ENCODE measurements at places on chromosomes 12 and 14. TPM values are rescaled to one million over a fixed set of nuclear protein-coding genes. Genes with fewer than 3 reads are reported as not detected.

DNA sequence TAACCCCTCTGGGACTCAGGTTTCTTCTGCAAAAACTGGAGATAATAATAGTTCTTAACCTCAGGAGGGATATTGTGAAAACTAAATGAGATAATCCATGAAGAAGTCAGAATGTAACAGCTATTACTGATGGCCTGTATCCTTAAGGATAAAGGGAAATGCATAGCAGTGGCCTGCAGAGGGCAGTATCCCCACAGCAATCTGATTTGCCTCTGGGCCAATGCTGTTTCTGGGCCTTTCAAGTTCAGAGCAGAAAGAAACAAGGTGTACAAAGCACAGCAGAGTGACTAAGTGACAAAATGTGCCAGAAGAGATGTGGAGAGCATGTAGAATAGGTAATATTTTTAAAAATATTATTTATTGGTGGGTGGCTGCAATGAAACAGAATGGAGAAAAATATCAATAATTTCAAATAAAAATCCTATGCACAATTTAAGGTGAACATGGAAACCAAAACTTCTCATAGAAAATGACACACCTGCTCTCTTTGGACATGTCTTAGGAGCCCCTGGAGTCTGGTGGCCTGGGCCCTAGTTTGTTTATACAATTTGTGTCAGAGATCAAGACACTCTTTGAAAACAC, 90.3 kb downstream of the C12orf75 start:
- H3K4me3 ChIP-seq, result no peak overlapping the region
- peaks cover 75% of the 10 kb centered on the region for H3K4me1 ChIP-seq
- H3K27ac ChIP-seq, result peak overlapping the region; percentile 72

DNA sequence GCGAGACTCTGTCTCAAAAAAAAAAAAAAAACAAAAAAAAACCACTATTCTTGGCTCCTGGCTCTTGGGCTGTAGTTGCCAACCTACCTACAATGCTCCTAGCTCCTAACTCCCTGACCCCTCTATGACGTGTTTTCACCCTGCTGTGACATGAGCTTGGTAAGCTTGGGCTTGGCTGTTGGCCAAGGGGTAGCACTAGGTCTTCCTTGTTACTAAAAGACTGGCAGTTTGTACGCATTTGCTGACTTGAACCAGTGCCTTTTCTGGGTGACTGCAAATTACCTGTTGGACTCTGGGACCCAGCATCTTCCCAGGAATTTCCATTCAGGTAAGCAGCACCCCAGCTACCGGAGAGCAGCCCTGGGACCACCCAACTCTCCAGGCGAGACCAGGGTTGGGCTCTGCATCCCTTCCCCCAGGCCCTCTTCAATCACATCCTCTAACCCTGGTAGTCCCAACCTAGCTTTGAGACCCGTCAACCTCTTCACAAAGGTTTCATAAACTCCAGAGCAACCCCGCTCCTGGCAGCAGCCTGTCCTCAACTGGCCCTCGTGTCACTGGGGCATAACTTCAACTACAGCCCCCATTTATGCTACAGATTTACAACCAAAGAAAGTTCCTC, 8.3 kb downstream of the CDK2AP1 start:
- H3K36me3 ChIP-seq, result peaks cover 35% of the 10 kb centered on the region
- peaks cover 17% of the 10 kb centered on the region for H3K4me1 ChIP-seq
- no peaks in the 10 kb centered on the region for H3K27me3 ChIP-seq
- H3K4me3 ChIP-seq, result no peak overlapping the region

DNA sequence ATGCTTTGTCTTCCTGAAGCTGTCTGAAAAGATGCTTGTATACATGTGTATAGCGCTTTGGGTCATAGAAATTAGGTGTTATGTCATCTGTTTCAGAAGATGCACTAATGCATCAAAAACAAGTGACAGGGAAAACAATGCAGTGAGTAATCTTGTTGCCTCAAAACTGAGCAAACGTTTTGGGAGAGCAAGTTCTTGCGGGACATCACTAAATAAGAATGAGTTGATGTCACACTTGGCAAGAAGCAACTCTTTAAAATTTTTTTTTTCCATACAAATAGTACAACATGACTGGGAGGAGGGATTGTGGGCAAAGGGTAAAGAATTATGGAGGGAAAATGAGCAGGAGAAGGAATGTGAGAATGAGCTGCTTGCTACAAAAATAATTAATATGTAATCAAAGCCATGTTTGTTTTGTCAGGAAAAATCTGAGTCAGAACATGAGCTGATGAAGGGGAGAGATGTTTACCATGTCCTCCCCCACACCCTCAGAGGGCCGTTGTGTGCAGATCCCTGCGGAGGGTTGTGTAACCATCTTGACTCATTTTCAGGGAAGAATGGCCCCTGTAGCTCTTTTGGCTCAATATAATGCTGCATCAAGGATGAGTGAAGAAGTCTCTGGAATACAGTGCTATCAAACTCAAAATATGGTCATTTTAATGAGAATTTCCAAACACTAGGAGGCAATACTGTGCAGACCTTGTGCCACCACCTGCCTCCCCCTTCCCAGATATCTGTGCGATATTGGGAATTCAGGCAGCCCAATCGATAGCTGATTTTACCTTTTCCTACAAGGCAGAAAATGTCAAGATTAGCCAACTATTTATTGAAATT, 41.4 kb downstream of the BORCS5 start:
- H3K27ac ChIP-seq, result peak overlapping the region; percentile 66
- DNase-seq, result no peak
- peaks cover 1% of the 10 kb centered on the region for H3K36me3 ChIP-seq
- no peaks in the 10 kb centered on the region for H3K27me3 ChIP-seq

DNA sequence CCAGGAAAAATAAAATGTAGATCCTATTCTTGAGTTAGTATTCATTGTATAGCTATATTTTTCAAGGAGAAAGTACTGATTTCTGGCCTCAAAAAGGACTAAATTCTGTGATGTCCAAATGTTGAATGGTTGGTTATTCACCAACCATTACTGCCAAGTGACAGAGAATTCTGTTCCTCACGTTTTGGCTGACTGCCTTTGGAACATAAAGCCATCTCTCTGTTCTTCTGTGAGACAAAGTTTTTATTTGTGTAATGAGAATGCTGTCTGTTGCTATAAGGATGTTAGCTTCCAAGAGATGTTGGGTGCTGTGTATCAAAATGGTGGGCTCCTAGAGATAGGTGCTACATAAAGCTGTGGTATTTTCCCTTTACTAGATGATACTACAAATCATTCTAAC, 9.3 kb downstream of the ZNF410 start:
- no peaks in the 10 kb centered on the region for H3K4me1 ChIP-seq
- DNase-seq, result no peak
- H3K27me3 ChIP-seq, result no peaks in the 10 kb centered on the region

GRCh38 chr12:57124261-57124877, 3.9 kb upstream of the LRP1 start:
- no peaks in the 10 kb centered on the region for H3K36me3 ChIP-seq
- DNase-seq, result no peak
- H3K4me3 ChIP-seq, result no peak overlapping the region
- H3K27ac ChIP-seq, result no peak overlapping the region
- H3K4me1 ChIP-seq, result peaks cover 20% of the 10 kb centered on the region
- H3K27me3 ChIP-seq, result no peaks in the 10 kb centered on the region

GRCh38 chr14:67532998-67533753, at the start of gene PLEKHH1:
TSS of gene PLEKHH1 (plus strand) at chr14:67533290. CDS start at chr14:67541868, 8,578 bp downstream.
- peak within 1 kb of the TSS; percentile 68 for H3K4me3 ChIP-seq
- H3K36me3 ChIP-seq, result no peaks in the 10 kb centered on the region
- no peak for DNase-seq
- H3K4me1 ChIP-seq, result peaks cover 9% of the 10 kb centered on the region
- H3K27me3 ChIP-seq, result peaks cover 4% of the 10 kb centered on the region

DNA sequence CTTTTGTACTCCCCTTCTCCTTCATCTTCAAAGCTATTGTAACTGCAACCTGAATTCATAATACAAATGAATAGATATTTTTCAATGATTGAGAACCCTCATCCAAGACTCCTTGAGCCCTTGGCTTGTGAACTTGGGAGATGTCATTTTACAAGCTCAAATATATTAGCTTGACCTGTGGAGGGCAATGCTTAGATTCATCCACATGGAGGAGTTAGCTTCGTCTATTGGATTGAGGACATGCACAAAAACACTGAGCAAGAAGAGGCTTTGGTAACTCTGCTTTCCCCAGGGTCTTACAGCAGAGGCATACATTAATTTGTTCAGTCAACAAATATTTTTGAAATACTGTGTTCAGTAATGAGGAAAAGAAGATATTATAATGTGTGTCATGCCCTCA, 101.1 kb downstream of the OTOGL start:
- no peaks in the 10 kb centered on the region for H3K4me1 ChIP-seq
- no peaks in the 10 kb centered on the region for H3K27me3 ChIP-seq
- no peak overlapping the region for H3K4me3 ChIP-seq
- no peaks in the 10 kb centered on the region for H3K36me3 ChIP-seq

GRCh38 chr14:71267691-71268090, 360.4 kb downstream of the PCNX1 start:
- no peak overlapping the region for H3K27ac ChIP-seq
- H3K27me3 ChIP-seq, result peaks cover 8% of the 10 kb centered on the region
- H3K4me1 ChIP-seq, result peaks cover 3% of the 10 kb centered on the region
- no peak overlapping the region for H3K4me3 ChIP-seq
- H3K36me3 ChIP-seq, result peaks cover 2% of the 10 kb centered on the region

DNA sequence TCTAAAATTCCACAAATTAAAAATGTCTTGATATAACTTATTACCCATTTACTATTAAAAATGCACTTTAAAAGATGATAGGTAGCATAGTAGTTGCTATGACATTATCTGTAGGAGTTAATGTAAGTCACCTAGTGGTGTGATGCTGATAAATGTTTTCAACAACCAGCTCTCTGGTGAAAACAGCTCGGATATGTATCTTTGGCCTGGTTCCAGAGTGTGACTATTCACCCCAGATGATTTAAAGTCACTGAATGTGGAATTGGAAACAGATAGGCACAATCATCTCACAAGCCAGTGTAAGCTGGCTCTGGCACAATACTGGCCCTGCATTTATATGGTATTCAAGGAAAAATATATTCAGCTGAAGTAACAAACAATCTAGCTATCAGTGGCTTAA, 9.2 kb upstream of the CCDC196 start:
- H3K4me1 ChIP-seq, result no peaks in the 10 kb centered on the region
- no peaks in the 10 kb centered on the region for H3K27me3 ChIP-seq
- no peaks in the 10 kb centered on the region for H3K36me3 ChIP-seq
- H3K27ac ChIP-seq, result no peak overlapping the region
- no peak overlapping the region for H3K4me3 ChIP-seq

DNA sequence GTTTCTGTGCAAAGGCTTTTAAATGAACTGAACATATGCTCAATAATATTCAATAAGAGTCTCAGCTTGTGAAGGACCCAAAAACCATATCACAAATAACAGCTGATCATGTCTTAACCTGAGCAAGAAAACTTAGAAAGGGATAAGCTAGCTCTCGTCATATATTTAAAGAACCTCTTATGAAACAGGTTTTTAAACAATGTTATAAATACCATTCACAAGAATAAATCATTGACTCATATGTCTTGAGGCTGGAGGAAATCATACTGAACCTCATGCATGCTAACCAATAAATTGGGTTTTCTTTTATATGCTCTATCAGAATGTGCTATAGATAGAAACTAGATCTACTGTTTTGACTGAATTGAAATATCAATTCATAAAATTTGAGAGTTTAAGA, 426.9 kb downstream of the NOVA1 start:
- H3K4me3 ChIP-seq, result no peak overlapping the region
- no peak overlapping the region for H3K27ac ChIP-seq
- H3K27me3 ChIP-seq, result peaks cover 25% of the 10 kb centered on the region
- no peak for DNase-seq

DNA sequence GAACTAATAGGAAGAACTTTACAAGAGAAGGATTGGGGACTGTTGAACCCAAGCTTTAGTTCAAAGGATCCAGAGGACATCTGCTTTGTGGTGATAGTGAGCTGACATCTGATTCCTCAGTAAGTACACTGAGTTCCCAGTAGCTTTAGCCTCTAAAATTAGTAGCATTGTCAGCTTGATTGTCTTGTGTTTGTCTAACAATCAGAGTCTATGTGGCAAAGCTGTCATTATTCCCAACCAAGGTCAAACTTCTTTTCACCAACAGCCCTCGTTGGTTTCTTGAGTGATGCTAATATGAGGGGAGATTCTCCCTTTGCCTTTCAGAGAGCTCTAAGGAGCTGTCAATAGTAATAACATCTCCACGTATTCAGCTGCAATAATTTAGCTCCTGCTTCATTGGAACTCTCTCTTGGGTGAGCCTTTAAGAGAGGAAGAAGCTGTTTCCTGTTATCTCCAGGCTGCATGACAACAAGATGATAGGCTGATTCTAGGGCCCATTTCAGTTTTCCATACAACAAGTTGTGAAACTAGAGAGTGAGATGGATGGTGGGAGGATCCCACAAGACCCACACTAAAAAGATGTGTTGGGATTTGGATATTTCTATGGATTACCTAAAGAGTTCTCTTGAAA, 46.7 kb downstream of the TGFB3 start:
- H3K27ac ChIP-seq, result no peak overlapping the region
- peaks cover 4% of the 10 kb centered on the region for H3K4me1 ChIP-seq
- DNase-seq, result no peak
- no peak overlapping the region for H3K4me3 ChIP-seq
- H3K27me3 ChIP-seq, result no peaks in the 10 kb centered on the region

- peaks cover 34% of the 10 kb centered on the region for H3K4me1 ChIP-seq
- no peaks in the 10 kb centered on the region for H3K27me3 ChIP-seq
- DNase-seq, result no peak
- H3K4me3 ChIP-seq, result no peak overlapping the region
- H3K36me3 ChIP-seq, result no peaks in the 10 kb centered on the region
Observed at GRCh38 chr14:50676814-50677516, 8.9 kb upstream of the SAV1 start.

GRCh38 chr12:93626160-93626559, 51.0 kb upstream of the CRADD start:
- H3K36me3 ChIP-seq, result no peaks in the 10 kb centered on the region
- H3K27ac ChIP-seq, result no peak overlapping the region
- no peak for DNase-seq

DNA sequence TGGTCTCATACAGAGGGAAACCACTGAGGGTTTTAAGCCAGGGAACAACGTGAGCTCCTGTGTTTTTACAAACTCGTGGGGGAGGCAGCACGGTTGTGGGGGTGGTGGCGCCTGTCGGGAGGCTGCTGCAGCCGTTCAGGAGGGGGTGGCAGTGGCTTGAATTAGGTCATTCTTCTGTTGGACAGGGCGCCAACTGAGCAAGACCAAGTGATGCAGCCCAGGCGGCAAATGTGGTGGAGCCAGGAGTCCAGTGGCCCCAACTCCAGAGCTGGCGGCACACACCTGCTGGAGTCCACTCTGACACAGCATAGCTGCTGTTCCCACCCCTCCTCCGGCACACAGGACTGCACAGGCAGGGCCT, 27.8 kb downstream of the FBRSL1 start:
- H3K36me3 ChIP-seq, result peaks cover 13% of the 10 kb centered on the region
- peaks cover 6% of the 10 kb centered on the region for H3K4me1 ChIP-seq
- H3K27ac ChIP-seq, result no peak overlapping the region

GRCh38 chr12:43653917-43654316, 101.9 kb upstream of the ADAMTS20 start:
- DNase-seq, result no peak
- no peaks in the 10 kb centered on the region for H3K36me3 ChIP-seq
- no peaks in the 10 kb centered on the region for H3K27me3 ChIP-seq
- no peak overlapping the region for H3K27ac ChIP-seq
- H3K4me3 ChIP-seq, result no peak overlapping the region

The PELI2 gene
- total RNA-seq, result 8.7 TPM

The NTF3 gene
- 0.80 TPM for total RNA-seq

The ZC3H14 gene
- 55.1 TPM for total RNA-seq

The MYL2 gene
- total RNA-seq, result not detected

The CCDC175 gene
- not detected for total RNA-seq

The LTA4H gene
- 55.0 TPM for total RNA-seq

The PPP1R36 gene
- 1.1 TPM for total RNA-seq

The SIX6 gene
- total RNA-seq, result not detected

The NTS gene
- not detected for total RNA-seq

The RTN1 gene
- total RNA-seq, result 0.34 TPM
